ENCODE measurements at places on chromosomes 2 and 18. TPM values are rescaled to one million over a fixed set of nuclear protein-coding genes. Genes with fewer than 3 reads are reported as not detected.

Gene TRPM8
- 46.5 TPM for polyA plus RNA-seq

Gene MERTK
- 6.3 TPM for polyA plus RNA-seq

Gene MDH1B
- polyA plus RNA-seq: not detected

Gene ACMSD
- 81.7 TPM for polyA plus RNA-seq

Gene C2orf76
- polyA plus RNA-seq: 3.9 TPM

Gene STARD6
- not detected for polyA plus RNA-seq

Gene GPR155
- polyA plus RNA-seq: 5.0 TPM

Gene CRIM1
- 2.2 TPM for polyA plus RNA-seq

Gene NEB
- 0.37 TPM for polyA plus RNA-seq

Gene CHRNG
- polyA plus RNA-seq: not detected

Gene TEKT4
- not detected for polyA plus RNA-seq

Gene SP140
- 0.40 TPM for polyA plus RNA-seq

Gene CNNM4
- polyA plus RNA-seq: 2.3 TPM

Gene CROCC2
- polyA plus RNA-seq: 0.01 TPM

Gene SCN7A
- polyA plus RNA-seq: 0.55 TPM

Gene MAPK4
- polyA plus RNA-seq: 1.9 TPM

Gene REG3A
- not detected for polyA plus RNA-seq

Gene PKDCC
- 14.6 TPM for polyA plus RNA-seq

Gene ICOS
- polyA plus RNA-seq: 0.02 TPM

Gene KCNIP3
- polyA plus RNA-seq: 0.26 TPM

Gene IL1RL1
- 5.2 TPM for polyA plus RNA-seq

Gene SPEG
- polyA plus RNA-seq: 0.96 TPM

Gene TSPYL6
- polyA plus RNA-seq: not detected

Gene SPR
- 49.9 TPM for polyA plus RNA-seq

Gene PRLH
- not detected for polyA plus RNA-seq

Gene AQP12B
- not detected for polyA plus RNA-seq

Gene TNS1
- 16.3 TPM for polyA plus RNA-seq

Gene FAP
- 0.10 TPM for polyA plus RNA-seq

Gene CHRND
- not detected for polyA plus RNA-seq

Gene ARHGEF33
- polyA plus RNA-seq: 0.08 TPM

Gene SKA1
- polyA plus RNA-seq: 0.24 TPM

Gene TMEM163
- polyA plus RNA-seq: 0.48 TPM

Gene EML6
- 0.33 TPM for polyA plus RNA-seq

Gene TSN
- 17.0 TPM for polyA plus RNA-seq

Gene BOLL
- not detected for polyA plus RNA-seq

All from liver (tissue), 10 donors.